ENCODE measurements at places on chromosomes 5 and 9.

- DNase-seq, result no peak
These were observed 72.5 kb downstream of the CEP120 start for GRCh38 chr5:123350742-123351141.

GRCh38 chr9:82363682-82364081 is 375.1 kb downstream of the SPATA31D1 start:
- no peak for DNase-seq

DNA sequence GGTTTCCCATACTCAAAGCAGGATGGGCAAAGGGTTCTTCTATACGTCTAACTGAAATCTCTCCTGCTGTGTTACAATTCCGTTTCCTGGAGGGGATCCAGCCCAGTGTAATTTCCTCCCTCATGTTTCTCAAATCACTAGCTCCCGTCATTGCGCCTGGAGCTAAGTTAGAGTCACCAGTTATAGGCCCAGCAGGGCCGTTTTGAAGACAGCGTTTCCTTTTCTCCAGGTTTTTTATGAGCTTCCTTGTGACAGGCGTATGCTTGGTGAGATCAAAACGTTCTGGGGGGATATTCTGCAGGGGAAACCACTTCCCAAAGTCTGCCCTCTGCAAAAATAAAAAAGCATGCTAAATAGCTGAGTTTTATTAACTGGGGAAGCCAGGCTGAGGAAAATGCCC is 53.0 kb upstream of the WWC1 start:
- no peak for DNase-seq

- peak; percentile 66 for DNase-seq
These were observed 19.8 kb downstream of the EXOSC2 start for GRCh38 chr9:130713286-130713960.

DNA sequence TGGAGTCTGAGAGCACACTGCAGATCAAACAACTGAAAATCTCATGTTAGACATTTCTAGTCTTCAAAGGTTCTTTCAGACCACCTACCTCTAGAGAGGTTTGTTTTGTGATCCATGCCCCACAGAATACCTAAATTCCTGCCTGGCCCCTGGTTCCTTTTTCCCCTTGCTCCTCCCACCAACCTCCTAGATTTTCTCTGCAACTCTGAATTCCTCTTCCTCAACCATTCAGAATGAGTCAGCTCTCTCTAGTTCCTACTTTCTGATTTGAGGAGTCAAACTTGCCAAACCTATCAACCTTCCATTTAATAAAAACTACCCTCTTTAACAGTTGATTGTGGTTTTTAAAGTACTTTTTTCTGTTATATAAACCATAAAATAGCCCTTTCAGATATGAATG is 83.2 kb upstream of the ZNF462 start:
- no peak for DNase-seq

GRCh38 chr5:93071710-93072109 is 509.3 kb downstream of the NR2F1-AS1 start:
- no peak for DNase-seq

GRCh38 chr5:138468133-138468965 is 3.1 kb downstream of the EGR1 start:
- DNase-seq, result peak; percentile 26

GRCh38 chr9:126088336-126088735 is 238.3 kb upstream of the MVB12B start:
- DNase-seq, result no peak

GRCh38 chr9:21995006-21995665 is 545 bp downstream of the CDKN2B-AS1 start:
- DNase-seq, result peak; percentile 54

- DNase-seq, result no peak
These were observed 84.0 kb downstream of the MAST4 start for GRCh38 chr5:66680221-66680620.

GRCh38 chr9:4293293-4293941 is 6.5 kb downstream of the GLIS3 start:
- peak; percentile 44 for DNase-seq

GRCh38 chr9:127803507-127804352 is 1.0 kb downstream of the FPGS start:
- no peak for DNase-seq

DNA sequence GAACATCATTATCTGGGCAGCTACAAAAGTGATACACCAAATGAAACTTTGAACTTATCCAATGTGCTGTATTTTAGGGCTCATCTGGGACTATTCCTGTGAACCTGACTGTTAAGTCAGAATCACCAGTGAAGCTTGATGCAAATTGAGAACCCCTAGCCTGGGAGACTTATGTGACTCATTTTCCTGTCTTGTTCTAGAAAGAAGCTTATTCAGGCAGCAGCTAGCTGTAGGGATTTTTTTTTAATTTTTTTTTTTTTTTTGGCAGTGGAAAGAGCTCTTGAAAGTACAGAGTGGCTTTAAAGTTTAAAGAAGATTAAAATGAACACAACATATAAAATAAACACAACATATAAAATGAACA is 81.1 kb upstream of the TNFAIP8 start:
- peak; percentile 47 for DNase-seq

DNA sequence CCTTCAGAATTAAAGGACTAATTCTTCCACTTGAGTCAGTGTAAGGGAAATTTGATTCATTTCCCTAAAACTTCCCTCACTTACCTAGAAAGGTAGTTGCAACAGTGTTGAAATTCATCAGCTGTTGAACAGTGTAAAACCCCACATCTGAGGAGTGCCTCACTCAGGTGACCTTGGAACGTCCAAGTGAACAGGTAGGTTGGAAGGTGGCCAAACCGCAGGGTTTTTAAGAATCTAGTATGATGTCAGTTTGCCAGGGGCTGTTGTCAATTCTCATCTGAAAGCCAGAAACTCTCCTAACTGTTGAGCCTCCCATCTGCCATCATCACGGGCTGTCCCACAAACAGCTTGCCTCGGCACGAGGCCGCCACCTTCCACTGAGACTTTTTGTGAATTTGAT is 105.7 kb downstream of the TMEM174 start:
- DNase-seq, result peak; percentile 33

- peak; percentile 34 for DNase-seq
These were observed 239.7 kb downstream of the MLLT3 start for GRCh38 chr9:20382460-20383071.
